Adipose tissue (tissue), 3 donors: ENCODE measurements at places on chromosomes 16 and 17. TPM values are rescaled to one million over a fixed set of nuclear protein-coding genes. Genes with fewer than 3 reads are reported as not detected.

Gene MXRA7
- polyA plus RNA-seq: 176 TPM

Gene WFDC1
- polyA plus RNA-seq: 1.6 TPM

Gene PHF23
- 11.5 TPM for polyA plus RNA-seq

Gene CDH8
- not detected for polyA plus RNA-seq

Gene CCL13
- 9.2 TPM for polyA plus RNA-seq

Gene KRT9
- not detected for polyA plus RNA-seq

Gene CDYL2
- polyA plus RNA-seq: 2.8 TPM
